ENCODE measurements at places on chromosomes 2 and 18.

- DNase-seq, result peak; percentile 55
Measured at GRCh38 chr2:84938194-84938879, 32.6 kb upstream of the KCMF1 start.

DNA sequence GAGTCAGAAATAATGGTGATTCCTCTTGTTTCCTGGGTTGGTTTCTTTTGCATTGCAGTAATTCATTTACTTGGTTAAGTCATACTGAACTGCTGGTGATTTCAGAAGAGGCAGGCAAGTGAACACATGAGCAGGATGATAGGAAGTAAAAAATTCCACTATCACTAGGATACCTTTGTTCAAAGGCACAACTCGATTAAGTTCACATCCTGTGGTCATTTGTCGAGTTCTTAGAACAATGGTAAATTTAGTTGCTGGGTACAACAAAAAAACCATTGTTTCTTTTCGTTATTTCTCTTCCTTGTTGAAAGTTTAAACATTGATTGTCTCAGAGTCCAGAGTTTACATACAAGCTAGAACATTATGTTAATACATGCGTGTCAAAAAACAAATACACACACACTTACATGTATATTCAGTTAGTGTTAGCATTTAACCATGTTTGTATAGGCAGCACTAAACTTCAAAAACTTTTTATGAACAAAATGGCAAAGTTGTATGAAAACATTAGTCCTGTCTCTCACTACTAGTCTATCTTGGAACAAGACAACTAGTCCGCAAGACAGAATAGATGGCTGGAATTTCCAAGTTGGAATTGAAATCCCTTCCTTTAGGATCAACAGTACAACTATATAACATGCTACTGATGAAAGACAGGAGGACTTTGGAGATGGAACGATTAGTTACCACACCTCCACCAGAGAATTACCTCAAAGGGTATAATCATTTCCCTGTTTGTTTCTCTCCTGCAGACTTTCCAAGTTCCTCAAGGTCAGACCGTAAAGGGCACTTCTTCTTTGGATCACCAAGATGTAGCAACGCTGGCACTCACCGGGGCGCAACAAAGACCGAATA, 26.2 kb downstream of the STK39 start:
- DNase-seq, result peak; percentile 76

- peak; percentile 38 for DNase-seq
Measured at GRCh38 chr2:29765721-29766120, 155.7 kb downstream of the ALK start.

- no peak for DNase-seq
Measured at GRCh38 chr2:218471982-218472381, 53.1 kb downstream of the VIL1 start.

GRCh38 chr18:23683671-23684070, 5.6 kb upstream of the LAMA3 start:
- DNase-seq, result peak; percentile 49

DNA sequence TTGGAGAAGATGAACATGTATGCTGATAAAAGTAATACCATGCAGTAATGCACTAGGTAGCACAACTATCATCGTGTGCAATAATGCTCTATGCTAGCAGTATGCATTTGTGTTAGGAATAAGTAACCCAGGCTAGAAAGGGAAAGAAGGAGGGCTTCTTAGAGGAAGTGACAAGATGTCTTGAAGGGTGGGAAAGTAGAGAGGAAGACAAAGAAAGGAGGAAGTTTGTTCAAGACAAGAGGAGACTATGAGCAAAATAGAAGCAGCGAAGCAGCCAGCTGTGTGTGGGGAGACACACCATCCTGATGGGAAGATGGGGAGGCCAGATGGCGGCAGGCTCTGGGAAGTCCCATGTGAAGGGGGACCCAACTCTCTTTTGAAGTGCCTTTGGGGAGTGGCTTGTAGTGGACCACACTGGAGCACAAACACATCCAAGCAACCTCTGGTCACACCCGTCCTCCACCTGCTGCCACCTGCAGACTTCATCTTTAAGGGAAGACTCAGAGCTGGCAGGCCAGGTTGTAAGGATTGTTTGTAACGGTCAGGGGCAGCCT, 39.9 kb upstream of the INHBB start:
- DNase-seq, result no peak

GRCh38 chr2:151827564-151828142, 568 bp downstream of the ARL5A start:
- DNase-seq, result peak; percentile 14

DNA sequence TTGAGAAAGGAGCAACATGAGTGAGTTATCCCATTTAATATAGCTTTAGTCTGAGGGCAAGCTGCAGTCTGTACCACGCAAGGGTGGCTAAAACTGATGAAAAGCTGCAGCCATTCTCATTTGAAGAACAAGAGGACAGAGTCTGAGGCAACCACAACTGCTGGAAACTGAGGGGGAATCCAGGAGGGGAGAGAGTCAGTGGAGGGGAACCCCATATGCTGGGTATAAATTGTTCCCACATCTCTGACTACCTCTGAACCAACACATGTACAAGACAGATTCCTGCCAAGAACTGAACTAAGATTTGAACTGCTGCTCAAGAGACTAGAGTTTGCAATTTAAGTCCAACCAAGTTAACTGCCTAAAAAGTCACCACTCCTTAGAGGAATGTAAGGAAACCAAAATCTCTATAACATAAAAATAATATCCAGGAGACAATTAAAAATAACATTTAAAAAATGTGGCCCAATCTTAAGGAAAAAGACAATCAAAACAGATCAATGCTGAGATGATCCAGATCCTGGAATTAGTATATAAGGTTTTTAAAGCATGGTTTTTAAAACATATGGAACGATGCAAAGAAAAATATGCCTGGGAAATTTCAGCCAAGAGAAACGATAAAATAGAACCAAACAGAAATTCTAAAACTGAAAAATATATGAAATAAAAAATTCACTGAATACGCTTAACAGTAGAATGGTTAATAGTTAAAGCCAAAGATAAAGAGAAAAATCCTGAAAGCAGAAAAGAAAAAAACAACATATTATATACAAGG, 11.2 kb downstream of the CWC22 start:
- DNase-seq, result no peak

DNA sequence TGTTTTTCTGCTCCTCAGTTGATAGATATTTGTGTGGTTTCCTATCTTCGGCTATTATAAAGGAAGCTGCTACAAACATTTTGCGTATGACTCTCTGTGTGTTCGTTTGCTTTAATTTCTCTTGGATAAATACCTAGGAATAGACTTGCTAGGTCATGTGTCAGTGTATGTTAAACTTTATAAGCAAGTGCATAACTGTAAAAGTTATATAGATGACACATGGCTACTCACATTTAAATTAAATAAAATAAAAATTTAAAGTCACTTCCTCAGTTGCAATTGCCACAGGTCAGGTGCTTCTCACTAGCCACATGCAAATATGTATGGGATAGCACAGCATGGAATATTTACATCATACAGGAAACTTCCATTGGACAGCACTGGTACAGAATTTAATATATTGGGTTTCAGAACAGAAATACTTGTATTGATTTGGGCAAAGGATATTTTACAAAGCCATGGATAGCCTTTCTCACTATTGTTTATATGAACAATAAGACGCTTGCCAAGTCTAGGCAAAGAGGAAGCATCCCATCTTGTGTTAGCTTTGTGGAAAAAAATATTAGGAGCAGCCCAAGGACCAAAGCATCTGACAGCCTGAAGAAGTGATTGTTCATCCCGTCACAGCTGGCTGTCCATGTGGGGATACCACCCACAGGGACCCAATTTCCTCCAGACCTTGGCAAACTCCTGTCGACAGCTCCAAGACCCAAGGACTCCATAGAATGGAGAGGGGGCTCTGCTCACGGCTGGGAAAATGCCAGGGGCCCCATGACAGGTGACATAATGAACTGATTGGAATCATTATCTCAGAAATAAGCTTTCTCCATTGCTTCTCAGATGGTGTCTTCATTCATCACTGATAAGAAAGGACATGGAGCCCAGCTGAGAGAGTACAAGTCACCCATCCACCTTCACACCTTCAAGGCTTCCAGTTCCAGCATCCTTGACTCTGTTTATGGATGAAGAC, 196.7 kb downstream of the SH3BP4 start:
- DNase-seq, result no peak

DNA sequence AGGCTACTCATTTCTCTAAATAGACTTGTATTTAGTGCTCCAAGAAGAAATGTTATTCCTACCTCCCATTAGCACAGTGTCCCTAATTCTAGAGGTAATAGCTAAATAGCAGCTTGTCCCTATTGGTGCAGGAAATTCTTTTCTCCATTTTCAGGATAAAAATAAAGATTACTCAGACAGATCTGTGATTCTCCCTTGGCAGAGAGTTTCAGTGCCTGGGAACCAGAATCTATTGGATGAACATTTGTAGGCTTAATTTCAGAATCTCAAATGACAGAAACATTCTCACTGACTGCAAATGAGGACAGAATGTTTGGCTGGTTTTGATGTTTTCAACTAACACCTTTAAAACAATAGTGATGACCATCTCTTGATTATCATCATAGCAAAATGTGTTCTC, 33.3 kb upstream of the LGALSL start:
- DNase-seq, result no peak

- peak; percentile 58 for DNase-seq
Measured at GRCh38 chr2:26770986-26771586, 7.0 kb downstream of the SLC35F6 start.

- no peak for DNase-seq
Measured at GRCh38 chr2:30232801-30233130, 1.4 kb downstream of the LBH start.

- peak; percentile 10 for DNase-seq
Measured at GRCh38 chr18:75874401-75875089, 447.0 kb upstream of the SMIM21 start.

DNA sequence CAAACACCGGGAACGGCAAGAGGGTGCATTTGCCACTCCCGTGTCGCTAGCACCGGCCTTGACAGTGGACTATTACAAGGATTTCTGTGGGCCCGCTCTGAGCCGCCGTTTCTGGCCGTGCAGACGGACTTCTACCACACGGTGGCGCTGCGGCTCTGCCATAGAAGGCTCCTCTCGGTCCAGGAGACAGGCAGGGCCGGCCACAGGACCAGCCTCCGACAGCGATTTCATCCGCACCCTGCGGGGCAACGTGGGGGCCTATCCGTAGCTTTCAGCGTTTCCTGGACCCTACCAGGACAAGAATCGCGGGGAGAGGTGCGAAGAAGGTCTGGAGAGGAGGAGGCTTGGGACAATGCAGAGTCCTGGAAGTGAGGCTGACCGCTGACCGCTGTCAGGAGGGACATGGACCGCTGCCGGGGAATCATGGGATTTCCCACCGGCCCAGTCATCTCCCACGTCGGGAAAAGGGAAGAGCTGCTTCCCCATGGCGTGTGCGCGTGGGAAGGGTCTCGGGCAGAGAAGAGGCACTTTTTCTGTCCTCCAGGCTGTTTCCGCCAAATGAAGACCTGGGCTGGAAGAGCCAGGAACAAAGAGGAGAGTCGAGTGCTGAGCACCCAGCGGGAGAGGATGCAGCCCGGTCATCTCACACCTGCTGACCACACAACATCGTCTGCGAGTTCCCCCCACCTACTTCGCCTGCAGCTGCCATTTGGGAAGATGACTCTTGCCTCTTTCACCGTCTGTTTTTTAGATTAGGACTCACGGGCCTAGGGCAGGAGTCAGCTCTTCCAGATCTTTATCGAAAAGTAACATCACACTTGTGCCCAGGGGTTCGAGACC, 35.5 kb upstream of the HAAO start:
- peak; percentile 44 for DNase-seq

- no peak for DNase-seq
Measured at GRCh38 chr2:97739893-97740245, 26.5 kb downstream of the ZAP70 start.

GRCh38 chr18:57141208-57142129, 5.4 kb upstream of the BOD1L2 start:
- DNase-seq, result no peak

DNA sequence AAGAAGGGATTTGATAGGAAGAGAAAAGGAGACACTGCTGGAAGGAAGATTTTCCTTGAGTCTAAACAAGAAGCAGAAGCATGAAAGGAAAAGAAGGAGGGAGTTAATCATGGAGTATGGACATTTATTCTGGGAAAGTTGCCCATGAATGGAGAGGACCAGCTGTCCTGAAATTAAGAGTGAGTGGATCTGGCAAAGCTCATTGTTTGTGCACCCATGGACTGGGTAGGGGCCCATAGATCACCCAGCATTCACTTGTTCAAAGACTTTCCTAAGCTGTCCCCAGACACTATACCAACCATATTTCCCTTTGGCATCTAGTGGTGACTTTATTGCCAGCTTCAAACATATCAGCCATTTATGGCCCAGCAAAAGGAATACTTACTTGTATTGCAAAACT, 422.7 kb downstream of the FBXO15 start:
- no peak for DNase-seq

GRCh38 chr2:115208493-115209164, 766.2 kb downstream of the DPP10 start:
- no peak for DNase-seq

DNA sequence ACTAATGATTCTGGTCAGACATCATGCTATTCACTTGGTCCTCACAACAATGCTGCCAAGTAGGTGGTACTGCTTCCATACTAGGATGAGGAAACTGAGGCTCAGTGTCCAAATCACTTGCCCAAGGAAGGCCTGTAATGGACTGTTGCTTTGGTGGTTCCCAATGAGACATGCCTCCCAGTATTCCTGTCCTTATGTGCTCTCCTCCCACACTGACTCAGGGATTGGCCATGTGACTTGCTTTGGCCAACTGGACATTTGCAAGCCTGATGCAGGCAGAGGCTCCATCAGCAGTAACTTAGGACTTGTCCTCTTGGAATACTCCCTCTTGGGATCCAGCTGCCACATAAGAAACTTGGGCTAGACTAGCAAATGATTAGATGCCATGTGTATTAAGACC, 3.0 kb downstream of the FBXO41 start:
- no peak for DNase-seq

DNA sequence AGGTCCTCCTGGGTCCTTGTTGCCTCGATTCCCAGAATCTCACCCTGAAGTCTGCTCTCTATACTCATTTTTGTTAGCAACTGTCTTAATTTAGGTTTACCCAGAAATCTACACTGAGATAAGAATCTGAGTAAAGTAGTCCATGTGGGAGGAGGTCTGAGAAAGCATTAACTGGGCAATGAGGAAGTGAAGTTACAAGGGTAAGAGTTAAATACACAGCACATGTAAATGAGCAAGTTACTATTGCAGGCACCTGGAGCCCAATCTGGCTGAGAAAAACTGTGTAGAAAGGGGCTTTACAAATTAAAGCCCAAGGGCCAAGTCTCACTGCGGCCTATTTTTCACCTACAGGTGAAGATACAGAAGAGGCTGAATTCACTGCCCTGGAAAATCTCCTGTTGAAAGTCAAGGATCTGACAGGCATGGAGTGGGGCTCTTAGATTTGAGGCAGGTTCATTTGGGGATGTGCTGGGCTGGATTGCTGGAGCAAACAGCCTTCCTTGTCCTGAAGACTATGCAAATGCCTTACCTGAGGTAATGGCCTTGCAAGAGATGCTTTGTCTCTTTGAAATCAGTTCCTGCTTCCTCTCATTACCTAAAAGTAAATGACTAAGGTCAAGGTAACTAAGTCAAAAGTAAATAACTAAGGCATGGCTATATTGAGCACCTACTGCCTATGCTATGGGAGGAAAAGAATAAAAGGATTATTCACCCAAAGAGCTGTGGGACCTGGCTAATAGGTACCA, 84.4 kb upstream of the DYNAP start:
- DNase-seq, result no peak
